ENCODE measurements at places on chromosomes 5 and 9.

DNA sequence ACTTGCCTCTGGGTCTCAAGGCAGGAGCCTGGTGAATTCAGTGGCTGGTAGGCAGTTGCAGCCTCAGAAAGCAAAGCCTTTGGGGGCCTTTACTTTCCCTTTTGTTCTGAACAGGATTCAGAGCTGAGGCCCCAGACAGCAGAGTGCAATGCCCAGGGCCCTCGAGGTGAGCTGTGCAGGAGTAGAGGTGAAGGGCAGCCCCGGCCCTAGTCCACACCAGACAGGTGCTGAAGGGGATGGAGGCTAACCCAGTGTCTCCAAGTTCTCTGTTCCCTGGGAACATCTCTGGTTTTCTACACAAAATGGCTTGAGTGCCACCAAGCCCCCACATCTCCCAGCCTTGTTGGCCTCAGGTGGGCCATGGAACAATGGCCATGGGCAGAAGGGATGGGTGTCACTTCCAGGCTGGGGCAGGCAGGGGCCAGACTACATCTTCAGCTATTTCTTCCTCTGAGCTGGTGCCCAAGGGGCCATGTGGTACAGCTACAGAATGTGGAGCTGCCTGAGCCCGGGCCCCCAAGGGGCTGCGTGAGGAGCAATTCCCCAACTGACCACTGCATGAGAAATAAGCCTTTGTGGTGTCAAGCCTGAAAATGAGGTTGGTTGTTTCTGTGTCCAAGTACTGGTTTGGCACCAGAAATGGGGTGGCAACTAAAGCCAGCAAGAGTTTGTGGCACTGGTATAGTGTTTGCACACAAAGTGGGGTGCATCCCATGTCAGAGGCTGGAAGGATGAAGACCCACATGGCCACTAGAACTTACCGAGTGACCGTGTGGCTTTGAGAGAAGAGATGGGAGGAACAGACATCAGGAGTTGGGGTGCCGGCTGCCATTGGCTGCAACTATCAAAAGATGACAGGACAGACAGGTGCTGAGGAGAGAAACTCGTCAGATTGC, 57.8 kb downstream of the BARX1 start:
- DNase-seq: no peak

- DNase-seq: no peak
Observed at GRCh38 chr9:22088053-22088716, 79.1 kb upstream of the CDKN2B start.

- DNase-seq: peak; percentile 51
Observed at GRCh38 chr9:20925256-20926045, 106.0 kb downstream of the HACD4 start.

DNA sequence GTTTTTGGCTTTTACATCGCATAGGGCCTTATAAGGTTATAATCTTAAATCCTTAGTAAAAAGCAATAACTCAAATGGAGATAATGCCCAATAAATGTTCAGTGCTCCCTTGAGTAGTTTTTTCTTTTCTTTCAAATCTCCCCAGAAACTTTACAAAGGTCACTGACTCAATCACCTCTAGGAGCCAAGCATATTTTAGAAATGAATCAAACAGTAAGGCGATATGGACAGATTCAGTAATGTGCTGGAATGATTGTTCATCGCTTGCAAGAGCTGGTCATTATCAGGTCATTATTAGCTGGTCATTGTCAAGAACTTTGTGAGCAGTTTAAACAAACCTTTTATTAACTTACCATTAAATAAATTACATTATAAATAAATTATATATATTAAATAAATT, 130.4 kb upstream of the SLIT3 start:
- no peak for DNase-seq

GRCh38 chr5:97918620-97919019, 735.6 kb upstream of the RIOK2 start:
- DNase-seq: no peak

DNA sequence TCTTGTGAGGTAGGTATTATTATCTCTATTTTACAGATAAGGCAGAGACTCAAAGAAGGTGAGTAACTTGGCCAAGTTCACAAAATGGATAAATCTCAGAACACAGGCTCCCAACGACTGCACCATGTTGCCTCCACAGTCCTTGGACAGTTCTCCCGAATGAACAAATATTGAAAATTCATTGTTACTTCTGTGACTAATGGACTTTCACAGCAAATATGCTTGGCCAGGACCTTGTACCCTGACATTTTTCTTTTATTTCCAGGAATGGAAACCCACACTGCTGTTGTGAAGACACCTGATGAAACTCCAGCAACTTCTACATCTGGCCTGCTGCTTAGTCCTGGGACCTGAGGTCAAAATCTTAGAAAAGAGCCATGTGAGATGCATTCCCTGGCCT, 2.5 kb upstream of the CYSTM1 start:
- DNase-seq: no peak

GRCh38 chr5:84393969-84394368, 9.3 kb upstream of the EDIL3 start:
- no peak for DNase-seq

- peak; percentile 57 for DNase-seq
Observed at GRCh38 chr9:137046088-137046787, at the start of gene NPDC1. Gene NPDC1 (minus strand): TSS chr9:137046177. CDS start chr9:137045989, 188 bp downstream.

- DNase-seq: no peak
Observed at GRCh38 chr9:19641046-19641445, 147.8 kb downstream of the SLC24A2 start.

DNA sequence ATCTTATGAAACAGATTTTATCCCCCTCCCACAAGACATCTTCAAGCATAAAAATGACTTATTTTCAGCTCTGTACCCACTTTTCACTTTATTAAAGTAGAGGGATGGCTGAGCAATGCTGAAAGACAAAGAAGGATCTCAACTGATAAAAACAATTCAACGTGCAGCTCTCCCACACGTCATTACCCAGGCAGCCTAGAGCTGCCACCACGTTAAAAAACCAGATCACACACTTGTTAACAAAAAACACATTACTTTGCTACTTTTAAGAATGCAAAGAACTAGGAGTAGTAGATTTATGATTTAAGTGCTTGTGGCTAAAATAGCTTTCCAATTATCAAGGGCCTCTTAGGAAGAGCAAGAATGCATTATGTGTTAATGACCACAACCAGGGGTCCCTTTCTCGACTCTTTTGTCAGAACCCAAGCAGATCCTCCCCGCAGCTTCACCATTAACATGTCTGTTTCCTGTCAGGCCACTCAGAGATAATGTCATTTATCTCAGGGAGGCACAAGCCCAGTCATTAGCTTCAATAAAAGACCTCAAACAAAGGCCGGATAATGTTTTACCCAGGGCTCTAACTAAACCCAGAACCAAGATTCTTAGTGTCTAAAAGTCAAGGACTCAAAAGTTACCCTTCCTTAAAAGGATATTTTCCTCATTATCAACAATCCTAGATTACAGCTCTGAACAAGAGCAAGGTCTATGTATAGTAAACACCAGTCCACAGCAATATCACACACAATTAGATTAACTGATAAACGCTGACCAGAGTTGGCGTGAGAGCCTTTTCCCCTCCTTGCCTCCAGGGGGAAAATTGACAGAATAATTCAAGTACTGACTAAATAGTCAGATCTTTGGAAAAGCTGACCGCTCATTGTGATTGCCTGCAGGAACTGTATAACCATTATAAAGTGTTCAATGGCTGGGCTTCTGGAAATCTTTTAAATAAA, 7.5 kb downstream of the ZNF608 start:
- no peak for DNase-seq

GRCh38 chr5:54601411-54602230, 84.1 kb downstream of the SNX18 start:
- no peak for DNase-seq

DNA sequence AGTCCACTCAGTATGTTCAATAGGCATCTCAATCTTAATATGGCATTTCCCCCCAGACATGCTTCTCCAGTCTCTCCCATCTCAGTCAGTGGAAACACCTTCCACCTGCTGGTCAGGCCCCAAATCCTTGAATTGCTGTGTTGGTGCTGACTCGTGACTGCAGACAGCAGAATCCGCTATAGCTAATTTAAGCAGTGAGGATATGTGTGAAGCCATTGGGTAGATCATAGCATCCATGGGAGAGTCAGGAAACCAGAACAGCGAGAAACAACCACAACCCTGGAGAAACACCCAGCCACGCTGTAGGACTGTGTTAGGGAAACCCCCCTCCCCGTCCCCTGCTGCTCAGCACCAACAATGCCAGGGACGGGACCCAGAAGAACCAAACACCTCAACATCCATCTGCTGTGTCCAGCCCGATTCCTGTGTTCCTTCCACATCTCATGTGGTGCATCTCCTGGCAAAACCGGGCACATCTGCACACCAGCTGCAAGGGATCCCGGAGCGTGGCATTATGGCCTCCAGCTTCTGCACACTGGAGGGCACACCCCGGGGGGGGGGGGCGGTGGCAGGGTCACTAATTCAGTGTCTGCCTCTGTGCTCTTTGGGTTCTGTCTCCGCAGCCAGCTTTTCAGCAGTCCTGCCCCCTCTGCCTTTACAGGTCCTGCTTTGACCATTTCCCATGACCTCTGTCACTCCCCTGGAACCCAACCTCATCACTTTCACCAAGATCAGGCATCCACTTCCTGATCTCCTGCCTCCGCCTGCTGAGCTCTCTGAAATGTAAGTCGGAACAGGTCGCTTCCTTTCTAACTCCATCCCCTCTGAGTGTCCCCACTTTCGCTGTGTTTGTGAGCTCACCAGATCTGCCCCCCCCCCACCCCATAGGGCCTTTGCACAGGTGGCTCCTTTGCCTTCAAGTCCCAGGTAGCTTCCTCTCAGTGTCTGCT, 2.4 kb upstream of the PLEKHG4B start:
- DNase-seq: no peak

DNA sequence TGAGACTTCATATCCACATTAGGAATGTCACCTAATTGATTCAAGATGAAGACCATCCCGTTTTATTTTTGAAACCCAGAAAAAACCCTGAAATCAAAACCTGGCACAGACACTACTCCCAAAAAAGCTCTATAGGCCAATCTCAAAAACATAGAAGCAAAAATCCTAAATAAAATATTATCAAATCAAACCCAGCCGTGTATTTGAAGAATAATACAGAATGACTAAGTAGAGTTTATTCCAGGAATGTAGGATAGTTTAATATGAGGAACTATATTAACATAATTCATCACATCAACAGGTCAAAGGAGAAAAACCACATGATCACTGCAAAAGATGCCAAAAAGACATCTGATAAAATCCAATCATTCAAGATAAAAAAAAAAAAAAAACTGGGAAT, 167.1 kb downstream of the ACTL7B start:
- DNase-seq: no peak

- DNase-seq: no peak
Observed at GRCh38 chr5:106303911-106304310, 1366.8 kb downstream of the EFNA5 start.

DNA sequence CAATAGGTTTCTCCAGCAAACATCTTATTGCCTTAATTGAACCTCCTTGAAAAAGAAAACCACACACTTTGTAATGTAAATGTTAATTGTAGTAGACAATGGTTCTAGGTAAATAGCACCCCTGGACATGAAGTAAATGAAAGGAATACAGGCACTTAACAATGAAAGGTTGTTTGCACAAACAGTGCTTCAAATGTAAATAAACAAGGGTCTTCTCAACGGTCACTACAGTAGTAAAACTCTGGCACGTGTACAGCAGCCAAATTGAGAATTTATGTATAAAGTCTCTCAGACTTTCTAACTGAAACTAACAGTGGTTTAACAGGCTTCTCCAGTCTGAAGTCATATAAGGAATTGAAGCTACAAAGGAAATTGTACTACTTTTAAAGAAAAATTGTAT, 218.3 kb downstream of the MEF2C start:
- no peak for DNase-seq

DNA sequence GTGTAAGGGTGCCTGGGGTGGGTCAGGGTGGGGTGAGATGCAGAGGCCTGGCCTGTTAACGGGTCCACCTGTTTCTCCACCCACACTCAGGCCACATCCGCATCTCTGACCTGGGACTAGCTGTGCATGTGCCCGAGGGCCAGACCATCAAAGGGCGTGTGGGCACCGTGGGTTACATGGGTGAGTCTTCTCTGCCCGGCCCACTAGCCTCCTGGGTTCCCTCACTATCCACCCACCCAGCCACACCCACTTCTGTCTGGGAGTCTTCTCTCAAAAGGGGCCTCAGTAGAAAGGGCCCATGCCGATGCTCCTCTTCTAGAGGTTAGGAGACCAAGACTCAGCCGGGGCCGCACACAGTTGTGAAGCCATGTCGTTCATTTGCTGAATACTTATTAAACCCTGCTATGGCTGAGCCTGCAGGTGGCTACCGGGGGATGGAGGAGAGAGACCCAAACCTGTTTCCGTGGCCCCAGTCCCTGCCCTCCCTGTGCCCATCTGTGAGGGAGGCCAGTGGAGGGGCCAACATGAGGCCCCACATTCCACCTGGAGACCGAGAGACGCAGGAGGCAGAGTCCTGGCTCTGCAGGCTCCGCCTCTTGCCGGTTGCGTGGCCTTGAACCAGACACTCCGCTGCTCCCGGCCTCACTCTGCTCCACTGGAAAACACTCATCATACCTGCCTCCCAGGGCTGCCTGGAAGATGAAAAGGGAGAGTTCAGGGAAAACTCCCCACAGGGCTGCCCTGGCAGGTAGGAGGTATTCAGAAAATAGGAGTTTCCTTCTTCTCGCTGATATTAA, 8.7 kb downstream of the GRK6 start:
- DNase-seq: no peak

- DNase-seq: no peak
Observed at GRCh38 chr5:14036514-14036913, 92.0 kb upstream of the DNAH5 start.

- DNase-seq: peak; percentile 23
Observed at GRCh38 chr5:40486437-40487275, 193.1 kb upstream of the PTGER4 start.

DNA sequence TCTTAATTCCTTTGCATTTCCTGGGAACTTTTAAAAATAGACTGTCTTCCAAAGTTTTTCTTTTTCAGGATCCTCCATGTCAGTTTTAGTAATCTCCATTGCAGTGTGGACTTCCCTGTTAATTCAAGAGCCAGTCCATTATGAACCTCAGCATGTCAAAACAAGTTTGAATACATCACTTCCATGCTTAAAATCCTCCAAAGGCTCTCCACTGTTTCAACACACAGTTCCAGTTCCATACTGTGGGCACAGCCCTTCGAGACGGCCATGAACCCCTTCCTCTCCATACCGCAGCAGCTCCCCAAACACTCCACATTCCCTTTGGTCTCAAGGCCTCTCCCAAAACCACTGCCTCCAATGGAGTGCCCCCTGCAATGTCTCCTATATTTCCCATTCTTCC, 19.5 kb downstream of the LIFR start:
- no peak for DNase-seq

- no peak for DNase-seq
Observed at GRCh38 chr5:114223866-114224265, 138.0 kb upstream of the KCNN2 start.

DNA sequence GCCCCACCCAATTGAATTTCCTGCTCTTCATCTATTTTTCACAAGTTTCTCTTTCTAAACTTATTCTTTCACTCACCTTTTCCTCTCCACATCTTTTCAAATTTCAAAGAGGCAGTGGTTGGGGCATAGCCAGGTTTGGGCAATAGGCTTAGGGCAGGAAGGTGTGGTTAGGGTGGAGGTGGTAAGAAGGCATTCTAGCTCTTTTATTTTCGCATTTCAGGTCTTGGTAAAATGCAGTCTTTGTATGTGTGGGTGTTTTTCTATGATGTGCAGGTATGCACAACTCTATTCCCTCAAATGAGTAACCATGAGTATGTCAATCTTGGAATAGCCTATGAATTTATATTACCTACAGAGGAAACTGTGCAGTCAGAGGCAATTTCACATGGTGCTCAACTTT, 129.8 kb upstream of the IFNE start:
- no peak for DNase-seq
